ENCODE measurements at places on chromosomes 6 and 20.

GRCh38 chr6:159801935-159802334, 1.9 kb downstream of the PNLDC1 start:
- DNase-seq = no peak

- DNase-seq = no peak
These were observed 397 bp downstream of the PEDS1 start for GRCh38 chr20:50153153-50153499.

DNA sequence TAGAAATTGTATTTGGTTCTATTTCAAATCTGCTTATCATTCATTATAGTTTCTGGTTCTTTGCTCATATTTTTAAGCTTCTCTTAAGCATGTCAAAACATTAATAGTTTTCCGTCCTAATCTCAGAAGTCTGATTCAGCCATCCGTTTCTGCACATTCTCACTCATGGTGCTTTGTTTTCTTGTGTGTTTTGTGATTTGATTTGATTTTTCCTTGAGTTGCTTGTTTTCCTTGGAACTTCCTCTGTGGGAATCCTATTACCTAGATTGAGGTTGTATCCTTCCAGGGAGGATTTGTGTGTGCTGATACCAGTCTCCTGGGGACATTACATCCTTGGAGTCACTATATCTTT, 7.9 kb downstream of the SNX9 start:
- DNase-seq = no peak

DNA sequence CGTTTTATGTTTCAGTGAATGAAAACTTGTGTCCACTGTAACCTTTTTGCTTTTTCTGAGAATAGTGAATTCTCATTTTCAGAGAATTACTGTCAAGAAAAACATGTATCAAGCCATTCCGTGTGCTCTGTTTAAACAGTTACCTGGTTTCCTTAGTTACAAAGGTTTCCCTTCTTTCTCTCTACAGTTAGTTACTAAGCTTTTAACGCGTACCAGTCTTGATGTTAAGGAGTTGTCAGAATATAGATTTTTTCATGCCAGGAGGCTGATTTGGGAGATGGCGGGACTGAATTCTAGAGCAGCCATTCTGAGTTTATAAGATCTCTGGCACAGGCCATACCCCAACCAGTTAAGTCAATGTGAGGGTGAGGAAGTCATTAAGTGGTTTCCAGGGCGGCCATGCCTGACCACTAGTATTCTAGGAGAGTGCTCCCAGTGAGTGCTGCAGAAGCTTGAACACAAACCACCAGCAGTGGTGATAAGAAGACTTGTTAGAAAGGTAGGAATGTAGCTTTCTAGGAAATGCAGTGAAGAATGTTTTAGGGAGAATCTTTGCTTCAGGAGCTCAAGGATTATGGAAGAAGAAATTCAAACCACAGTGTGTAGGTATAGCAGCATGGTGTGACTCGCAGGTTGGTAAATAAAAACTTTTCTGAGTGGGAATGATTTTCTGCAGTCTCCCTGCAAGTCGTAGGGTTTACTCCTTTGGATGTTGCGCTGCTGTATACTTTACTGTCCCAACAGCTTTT, 112.9 kb downstream of the JARID2 start:
- no peak for DNase-seq

DNA sequence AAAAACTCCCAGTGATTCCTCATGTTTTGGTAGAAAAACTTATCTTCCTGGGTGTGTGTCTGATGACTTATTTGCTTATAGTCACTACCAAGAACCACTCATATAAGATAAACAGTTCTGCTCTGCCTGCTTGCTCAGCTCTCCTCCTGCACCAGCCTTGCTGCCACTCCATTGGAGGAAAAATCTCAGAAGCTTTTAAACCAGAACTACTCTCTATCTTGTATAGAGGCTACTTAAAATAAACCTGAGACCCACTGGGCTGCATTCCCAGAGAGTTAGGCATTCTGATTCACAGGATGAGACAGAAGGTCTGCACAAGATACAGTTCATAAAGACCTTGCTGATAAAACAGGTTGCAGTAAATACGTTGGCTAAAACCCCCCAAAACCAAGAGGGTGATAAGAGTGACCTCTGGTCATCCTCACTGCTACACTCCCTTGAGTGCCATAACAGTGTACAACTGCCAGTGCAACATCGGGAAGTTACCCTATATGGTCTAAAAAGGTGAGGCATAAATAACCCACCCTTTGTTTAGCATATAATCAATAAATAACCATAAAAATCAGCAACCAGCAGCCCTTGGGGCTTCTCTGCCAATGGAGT, 728.3 kb downstream of the EPHA7 start:
- DNase-seq = no peak

DNA sequence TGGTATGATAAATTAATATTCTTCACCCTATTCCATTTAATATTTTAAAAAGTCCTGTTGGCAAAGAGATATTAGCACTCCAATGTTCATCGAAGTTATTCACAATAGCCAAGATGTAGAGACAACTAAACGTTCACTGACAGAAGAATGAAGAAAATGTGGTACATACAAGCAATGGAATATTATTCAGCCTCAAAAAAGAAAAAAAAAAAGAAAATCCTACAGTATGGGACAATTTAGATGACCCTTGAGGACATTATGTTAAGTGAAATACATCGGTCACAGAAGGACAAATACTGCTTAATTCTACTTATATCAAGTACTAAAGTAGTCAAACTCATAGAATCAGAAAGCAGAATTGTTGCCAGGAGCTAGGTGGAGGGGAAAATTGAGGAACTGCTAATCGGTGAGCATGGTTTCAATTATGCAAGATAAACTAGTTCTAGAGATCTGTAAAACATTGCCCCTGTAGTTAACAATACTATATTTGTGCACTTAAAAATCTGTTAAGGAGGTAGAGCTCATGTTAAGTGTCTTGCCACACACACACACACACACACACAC, 4.7 kb downstream of the GCLC start:
- no peak for DNase-seq

DNA sequence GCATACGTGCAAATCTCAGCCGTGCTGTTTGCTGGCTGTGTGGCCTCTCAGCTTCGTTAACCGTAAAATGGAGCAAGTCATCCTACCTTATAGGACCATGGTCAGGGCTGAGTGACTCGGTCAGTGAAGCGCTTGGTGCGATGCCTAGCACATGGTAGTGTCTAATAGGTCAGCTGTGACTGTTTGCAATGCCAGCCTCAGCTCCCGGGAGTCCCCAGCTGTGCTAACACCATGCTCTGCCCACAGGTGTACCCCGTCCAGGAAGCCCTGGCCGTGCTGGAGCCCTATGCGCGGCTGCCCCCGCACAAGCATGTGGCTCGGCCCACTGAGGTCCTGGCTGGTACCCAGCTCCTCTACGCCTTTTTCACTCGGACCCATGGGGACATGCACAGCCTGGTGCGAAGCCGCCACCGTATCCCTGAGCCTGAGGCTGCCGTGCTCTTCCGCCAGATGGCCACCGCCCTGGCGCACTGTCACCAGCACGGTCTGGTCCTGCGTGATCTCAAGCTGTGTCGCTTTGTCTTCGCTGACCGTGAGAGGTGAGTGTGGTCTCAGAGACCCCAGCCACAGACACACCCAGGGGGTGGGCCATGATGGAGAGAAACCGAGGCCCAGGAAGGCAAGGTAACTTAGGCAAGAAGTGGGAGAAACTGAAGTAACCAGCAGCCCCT, 10.6 kb downstream of the TRIB3 start:
- DNase-seq = no peak

DNA sequence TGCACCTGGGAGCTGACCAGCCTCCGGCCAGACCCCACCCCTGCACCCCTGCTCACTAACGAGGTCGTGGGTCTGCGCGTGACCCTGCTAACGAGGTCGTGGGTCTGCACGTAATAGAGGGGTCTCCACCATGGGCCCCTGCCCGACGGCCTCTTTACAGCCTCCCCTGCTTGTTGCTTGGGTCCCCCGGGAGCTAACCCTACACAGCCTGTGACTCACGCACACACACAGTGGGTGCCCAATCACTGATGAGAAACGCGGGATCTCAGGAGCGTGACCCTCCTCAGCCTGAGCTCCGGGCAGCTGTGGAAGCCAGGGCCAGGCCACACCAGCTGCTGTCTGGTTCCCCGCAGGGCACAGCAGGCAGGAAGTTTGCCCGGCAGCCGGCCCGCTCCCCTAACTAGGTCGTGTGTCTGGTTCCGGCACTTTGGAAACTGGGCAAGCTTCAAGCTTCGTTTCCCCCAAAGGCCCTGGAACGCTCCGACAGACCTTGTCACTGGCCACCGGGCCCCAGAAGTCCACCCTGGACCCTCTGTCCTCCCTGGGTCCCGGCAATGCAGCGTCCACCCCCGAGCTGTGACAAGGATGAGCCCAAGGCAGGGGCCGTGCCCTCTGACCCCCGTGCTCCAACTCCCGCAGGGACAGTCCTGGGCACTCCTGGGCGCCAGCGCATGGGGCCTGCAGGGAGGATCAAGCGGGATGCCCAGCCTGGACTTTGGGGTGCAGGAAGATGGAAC, 767 bp downstream of the PTK6 start:
- no peak for DNase-seq

DNA sequence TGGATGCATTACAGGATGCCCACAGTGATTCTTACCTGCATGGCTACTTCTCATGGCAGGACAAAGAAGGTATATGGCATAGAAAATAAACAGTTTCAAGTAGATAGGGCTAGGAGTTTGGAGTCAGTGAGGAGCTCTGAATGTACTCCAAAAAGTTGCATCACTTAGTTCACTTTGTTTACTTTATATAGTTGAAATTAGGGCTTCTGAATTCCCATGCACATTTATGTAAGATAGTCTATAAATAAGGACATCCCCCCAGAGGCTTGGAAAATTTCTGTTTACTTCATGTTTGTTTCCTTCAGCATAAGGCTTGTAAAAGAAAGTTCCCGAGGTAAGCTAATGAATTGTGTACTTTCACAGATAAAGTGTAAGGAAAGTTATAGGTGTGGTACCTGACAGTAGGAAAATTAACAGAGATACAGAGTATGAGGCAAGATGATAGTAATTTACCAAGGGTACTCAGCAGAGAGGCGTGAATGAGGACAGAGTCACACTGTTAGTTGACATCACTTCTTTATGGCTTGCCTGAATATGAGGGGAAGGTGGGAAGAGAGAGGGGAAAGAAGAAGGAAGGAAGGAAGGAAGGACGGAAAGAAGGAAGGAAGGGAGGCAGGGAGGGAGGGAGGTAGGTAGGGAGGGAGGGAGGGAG, 51.1 kb downstream of the ADTRP start:
- DNase-seq = no peak

DNA sequence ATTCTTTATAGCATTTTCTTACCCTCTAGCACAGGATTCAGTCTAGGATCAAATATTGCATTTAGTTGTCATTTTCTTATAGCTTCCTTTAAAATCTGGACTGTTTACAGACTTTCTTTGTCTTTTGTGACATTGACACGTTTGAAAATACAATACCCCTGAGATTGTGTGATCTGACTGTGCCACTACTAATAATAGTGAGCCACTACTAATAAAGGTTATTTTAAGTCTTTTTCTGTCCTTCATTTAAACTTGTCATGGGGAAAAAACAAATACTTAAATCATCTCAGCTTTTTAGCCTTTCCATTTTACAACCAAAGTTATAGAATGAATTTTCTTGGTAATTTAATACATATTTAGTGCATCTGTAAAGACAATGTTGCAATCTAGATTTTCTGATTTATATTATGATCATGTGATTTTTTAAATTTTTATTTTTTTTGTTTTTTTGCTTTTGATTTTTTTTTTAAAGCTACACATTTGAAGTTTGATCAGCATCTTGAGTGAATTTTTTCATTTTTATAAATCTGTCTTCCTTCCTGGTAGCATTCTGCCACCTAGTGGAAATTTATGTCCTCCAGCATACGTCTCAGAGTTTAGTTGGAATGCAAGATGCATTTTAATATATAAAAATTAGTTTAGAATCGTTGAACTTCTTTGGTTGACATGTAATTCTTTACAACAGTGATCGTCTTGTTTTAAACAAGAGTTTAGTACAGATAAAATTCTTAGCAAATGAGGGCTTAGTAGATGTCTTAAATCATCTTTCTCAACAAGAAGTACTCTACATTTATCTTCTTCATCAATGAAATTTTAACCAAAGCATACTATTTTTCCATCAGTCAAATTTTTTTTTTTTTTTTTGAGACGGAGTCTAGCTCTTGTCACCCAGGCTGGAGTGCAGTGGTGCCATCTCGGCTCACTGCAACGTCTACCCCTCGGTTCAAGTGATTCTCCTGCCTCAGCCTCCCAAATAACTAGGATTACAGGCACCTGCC, 119.4 kb downstream of the NCOA3 start:
- DNase-seq = no peak

- DNase-seq = no peak
These were observed 414.5 kb upstream of the OPRM1 start for GRCh38 chr6:153624528-153624927.

GRCh38 chr6:69913361-69913760, 47.0 kb downstream of the COL19A1 start:
- no peak for DNase-seq

DNA sequence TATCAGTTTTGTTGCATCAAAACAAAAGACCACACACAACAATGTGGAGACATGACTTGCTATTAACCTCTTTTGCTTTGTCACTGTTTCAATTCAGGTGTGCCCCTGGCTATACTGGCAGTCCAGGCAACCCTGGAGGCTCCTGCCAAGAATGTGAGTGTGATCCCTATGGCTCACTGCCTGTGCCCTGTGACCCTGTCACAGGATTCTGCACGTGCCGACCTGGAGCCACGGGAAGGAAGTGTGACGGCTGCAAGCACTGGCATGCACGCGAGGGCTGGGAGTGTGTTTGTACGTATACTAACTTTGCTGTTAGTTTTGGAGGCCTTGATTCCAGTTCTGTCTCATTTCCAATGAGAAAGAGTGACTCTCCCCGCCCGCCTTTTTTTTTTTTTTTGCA, 356.9 kb downstream of the ARHGAP18 start:
- DNase-seq = no peak

GRCh38 chr6:135053406-135053805, 1.2 kb downstream of the HBS1L start:
- DNase-seq = no peak

DNA sequence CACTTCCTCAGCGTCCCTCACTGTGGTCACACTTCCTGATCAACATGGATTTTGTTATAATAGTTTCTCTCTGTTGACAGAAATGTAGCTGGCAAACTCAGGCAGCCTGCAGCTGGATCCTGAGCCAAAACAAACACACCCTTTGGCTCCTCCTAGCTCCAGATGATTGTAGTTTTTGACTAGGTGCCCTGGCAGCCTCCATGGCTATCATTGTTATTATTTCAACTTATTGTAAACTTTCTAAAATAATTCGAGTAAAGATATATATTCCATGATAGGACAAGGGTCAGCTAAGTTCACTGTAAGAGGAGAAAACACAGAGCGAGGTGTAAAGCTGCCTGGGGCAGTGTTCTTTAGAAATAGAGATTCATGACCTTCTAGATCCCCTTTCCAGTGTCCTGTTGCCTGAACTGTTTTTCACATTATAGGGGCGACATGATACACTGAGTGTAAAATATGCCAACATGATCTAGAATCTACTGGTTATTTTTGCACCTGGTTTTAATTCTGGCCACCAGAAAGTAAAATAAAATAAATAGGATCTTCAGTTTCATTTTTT, 98.2 kb upstream of the HDGFL1 start:
- no peak for DNase-seq

All from stimulated activated CD8-positive, alpha-beta memory T cell treated with anti-CD3 and anti-CD28 coated beads, Interleukin-2, amount 100 ng/mL, for 1 hour (primary cell).